ENCODE measurements at places on chromosomes 7 and 10. TPM values are rescaled to one million over a fixed set of nuclear protein-coding genes. Genes with fewer than 3 reads are reported as not detected.

DNA sequence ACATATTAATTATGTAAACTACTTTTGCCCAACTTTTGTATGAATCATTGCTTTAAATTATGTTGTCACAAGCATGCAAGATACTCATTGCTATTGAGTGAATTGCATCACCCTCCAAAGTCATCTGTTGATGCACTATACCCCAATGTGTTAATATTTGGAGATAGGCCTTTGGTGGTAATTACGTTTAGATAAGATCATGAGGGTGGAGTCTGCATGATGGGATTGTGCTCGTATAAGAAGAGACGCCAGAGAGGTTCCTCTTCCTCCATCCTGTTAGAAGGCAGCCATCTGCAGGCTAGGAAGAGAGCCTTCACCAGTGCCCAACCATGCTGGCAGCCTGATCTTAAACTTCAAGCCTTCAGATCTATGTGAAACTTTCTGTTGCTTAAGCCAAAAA lies 95.3 kb upstream of the MAGI2 start:
- H3K27me3 ChIP-seq, result no peaks in the 10 kb centered on the region
- no peak overlapping the region for H3K27ac ChIP-seq
- no peaks in the 10 kb centered on the region for H3K36me3 ChIP-seq
- DNase-seq, result no peak
- H3K4me3 ChIP-seq, result no peak overlapping the region

DNA sequence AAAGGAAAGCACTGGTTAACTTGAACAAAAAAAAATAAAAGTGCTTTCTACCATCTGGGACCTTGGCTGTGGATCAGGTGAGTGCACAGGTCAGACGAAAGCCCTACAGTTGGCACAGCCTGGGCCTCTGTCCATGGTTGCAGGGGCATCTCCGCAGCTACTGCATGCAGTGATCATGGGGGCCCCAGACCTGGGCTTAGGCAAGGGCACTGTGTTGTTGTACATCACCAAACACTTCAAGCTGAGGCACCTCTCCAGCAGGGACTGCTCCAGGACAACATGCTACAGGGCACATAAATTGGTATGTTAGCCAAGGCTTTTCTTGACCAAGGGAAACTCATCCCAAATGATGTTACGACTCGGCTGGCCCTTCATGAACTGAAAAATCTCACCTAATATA lies 23.5 kb downstream of the KLHL7 start:
- no peak for DNase-seq
- no peak overlapping the region for H3K4me3 ChIP-seq
- no peak overlapping the region for H3K27ac ChIP-seq
- no peaks in the 10 kb centered on the region for H3K4me1 ChIP-seq

DNA sequence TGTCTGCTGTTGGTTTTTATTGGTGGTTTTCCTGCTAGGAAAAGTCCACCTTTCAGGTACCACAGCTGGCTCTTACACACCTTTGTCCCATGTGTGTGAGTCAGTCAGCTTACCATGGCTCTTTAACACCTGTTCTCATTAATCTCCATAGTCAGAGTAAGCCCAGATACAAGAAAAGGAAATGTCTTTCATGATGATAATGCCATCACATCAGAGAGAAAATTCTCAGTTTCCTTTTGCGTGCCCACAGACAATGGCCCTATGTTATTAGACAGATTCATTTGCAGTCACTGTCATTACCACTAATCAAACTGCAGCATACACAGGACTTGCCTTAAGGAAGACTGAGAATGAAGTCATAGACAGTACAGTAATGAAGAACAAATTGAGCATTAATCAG lies 1583.6 kb upstream of the LRRTM3 start:
- DNase-seq, result no peak
- no peak overlapping the region for H3K4me3 ChIP-seq
- H3K36me3 ChIP-seq, result no peaks in the 10 kb centered on the region
- H3K27me3 ChIP-seq, result no peaks in the 10 kb centered on the region
- H3K4me1 ChIP-seq, result no peaks in the 10 kb centered on the region

DNA sequence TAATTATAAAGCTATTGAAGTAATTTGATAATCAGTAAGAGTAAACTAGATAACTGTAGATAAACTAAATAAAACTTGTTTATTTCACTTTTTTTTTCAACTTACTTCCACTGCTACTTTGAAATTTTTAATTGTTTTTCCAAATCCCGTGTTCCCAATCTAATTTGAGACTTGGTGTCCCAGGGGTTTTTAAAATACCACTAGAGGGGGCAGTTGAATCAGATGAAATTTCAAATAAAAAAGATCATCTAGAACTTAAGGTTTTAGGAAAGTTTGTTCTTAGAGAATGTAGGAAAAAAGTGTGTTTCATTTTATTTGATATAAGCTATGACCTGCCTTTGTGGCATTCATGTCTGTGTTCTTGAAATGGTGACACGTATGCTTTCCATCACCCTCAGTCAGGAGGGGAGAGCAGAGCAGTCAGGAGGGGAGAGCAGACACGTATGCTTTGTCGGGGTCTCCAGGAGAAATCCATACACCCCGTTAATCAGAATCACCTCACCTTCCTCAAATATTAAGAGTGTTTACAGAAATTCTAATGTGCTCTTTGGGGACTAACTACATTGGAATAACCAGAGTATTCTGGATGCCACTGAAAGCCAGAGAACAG lies 49.9 kb downstream of the C10orf67 start:
- no peaks in the 10 kb centered on the region for H3K27me3 ChIP-seq
- no peaks in the 10 kb centered on the region for H3K36me3 ChIP-seq
- H3K4me3 ChIP-seq, result no peak overlapping the region

DNA sequence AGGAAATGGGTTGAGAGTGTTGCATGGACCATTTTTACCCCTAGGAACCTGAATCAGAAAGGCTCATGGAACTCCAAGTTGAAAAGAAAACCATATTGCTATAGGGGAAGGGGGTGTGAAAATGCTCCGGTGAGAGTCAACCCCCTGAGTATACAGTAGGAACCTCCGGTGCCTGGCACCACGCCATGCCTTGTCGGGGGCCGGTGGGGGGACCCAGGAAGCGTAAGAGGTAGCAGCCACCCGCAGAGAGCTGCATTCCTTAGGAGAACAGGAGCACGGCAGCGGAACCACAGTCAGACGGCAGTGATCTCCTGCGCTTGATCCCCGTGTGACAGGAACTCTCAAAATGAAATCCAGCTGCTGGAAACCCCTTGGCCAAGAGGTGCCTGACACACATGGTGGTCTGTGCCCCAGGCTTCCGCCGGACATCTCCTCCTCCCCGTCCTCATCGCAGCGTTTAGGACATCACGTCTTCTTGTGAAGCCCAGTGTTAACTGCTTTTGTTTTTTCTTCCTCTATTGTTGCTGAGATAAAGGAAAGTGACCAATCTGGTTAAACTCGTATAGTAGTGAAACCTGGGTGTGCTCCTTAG lies 186.8 kb downstream of the CELF2 start:
- DNase-seq, result peak; percentile 85
- H3K27ac ChIP-seq, result peak overlapping the region; percentile 59
- no peaks in the 10 kb centered on the region for H3K36me3 ChIP-seq
- H3K4me1 ChIP-seq, result peaks cover 7% of the 10 kb centered on the region
- peak overlapping the region; percentile 31 for H3K4me3 ChIP-seq

The EN2 gene
- 0.29 TPM for total RNA-seq

GRCh38 chr7:107147464-107148393 lies 21.1 kb upstream of the HBP1 start:
- no peaks in the 10 kb centered on the region for H3K36me3 ChIP-seq
- DNase-seq, result peak; percentile 14
- no peaks in the 10 kb centered on the region for H3K4me1 ChIP-seq
- H3K27ac ChIP-seq, result no peak overlapping the region
- no peaks in the 10 kb centered on the region for H3K27me3 ChIP-seq
- H3K4me3 ChIP-seq, result no peak overlapping the region

DNA sequence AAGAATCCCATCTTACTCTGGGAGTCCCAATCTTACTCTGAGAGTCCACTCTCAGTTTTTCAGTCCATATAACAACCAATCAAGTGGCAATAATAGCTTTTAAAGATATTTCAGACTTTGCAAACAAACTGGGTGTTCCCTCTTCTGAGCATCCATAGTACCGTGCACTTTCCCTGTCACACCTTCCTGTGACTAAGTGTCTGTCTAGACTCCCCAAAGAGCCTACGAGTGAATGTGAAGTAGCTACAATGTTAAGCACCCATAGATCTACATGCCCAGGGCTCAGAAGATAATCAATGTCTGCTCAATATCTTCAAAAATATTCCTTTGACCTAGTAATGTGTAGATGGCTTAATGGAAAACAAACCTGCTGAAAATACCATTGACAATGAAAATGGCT lies 95.6 kb upstream of the ASAH2 start:
- H3K27ac ChIP-seq, result no peak overlapping the region
- no peaks in the 10 kb centered on the region for H3K4me1 ChIP-seq
- DNase-seq, result no peak
- H3K36me3 ChIP-seq, result no peaks in the 10 kb centered on the region
- H3K4me3 ChIP-seq, result no peak overlapping the region

The LAMB1 gene
- 108 TPM for total RNA-seq

DNA sequence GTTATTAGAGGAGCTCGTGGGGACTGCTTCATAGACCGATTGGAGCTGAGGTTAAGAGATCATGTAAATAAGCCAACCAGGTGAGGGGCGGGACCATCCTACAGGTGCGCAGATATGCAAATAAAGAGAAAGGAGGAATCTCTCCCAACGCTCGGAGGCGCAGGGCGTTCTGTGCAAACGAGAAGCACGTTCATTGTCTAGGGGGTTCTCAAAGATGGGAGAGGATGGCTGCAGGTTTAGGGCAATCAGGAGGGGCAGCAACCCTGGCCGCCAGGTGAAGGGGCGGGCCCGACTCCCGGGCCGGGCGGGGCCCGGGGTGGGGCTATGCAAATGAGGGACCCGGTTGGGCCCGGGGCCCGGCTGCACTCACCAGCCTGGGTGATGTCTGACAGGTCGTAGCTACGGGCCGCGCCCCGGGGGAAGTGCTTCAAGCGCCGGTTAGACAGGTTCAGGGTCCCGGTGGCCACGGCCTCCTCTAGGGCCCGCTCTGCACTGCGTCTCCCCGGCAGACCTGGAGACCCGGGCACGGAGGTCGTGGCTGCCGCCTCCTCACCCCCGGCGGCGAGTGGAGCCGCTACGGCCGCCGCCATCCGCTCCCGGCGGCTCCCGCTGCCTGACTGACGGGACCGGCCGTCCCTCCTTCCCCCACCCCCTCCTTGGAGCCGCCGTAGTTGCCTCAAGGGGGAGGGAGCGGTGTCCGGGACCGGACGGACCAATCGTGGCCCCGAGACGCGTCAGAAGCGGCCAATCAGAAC lies at the start of gene LRCH4:
Gene LRCH4, minus strand, starts transcription at position 619 of the 755 bp plus-strand sequence. Its CDS starts 29 bp downstream, at position 590.
- DNase-seq, result peak; percentile 77
- no peaks in the 10 kb centered on the region for H3K27me3 ChIP-seq
- H3K27ac ChIP-seq, result peak within 1 kb of the TSS; percentile 98
- H3K36me3 ChIP-seq, result peaks cover 14% of the 10 kb centered on the region

GRCh38 chr7:158282461-158283001 lies 305.1 kb downstream of the PTPRN2 start:
- no peaks in the 10 kb centered on the region for H3K27me3 ChIP-seq
- no peaks in the 10 kb centered on the region for H3K4me1 ChIP-seq
- H3K36me3 ChIP-seq, result no peaks in the 10 kb centered on the region
- DNase-seq, result no peak
- H3K4me3 ChIP-seq, result no peak overlapping the region
- H3K27ac ChIP-seq, result no peak overlapping the region

GRCh38 chr7:16460789-16461493 lies 4.6 kb downstream of the SOSTDC1 start:
- H3K27ac ChIP-seq, result no peak overlapping the region
- DNase-seq, result no peak
- H3K36me3 ChIP-seq, result no peaks in the 10 kb centered on the region
- H3K4me3 ChIP-seq, result no peak overlapping the region
- no peaks in the 10 kb centered on the region for H3K27me3 ChIP-seq

- H3K27me3 ChIP-seq, result no peaks in the 10 kb centered on the region
- H3K27ac ChIP-seq, result no peak overlapping the region
- H3K4me1 ChIP-seq, result no peaks in the 10 kb centered on the region
- H3K36me3 ChIP-seq, result no peaks in the 10 kb centered on the region
- no peak overlapping the region for H3K4me3 ChIP-seq
- DNase-seq, result peak; percentile 58
Observed at GRCh38 chr7:46939558-46939957, 642.4 kb downstream of the TNS3 start.

The CLDN15 gene
- total RNA-seq, result 5.1 TPM

The SH2D4B gene
- total RNA-seq, result 1.6 TPM

DNA sequence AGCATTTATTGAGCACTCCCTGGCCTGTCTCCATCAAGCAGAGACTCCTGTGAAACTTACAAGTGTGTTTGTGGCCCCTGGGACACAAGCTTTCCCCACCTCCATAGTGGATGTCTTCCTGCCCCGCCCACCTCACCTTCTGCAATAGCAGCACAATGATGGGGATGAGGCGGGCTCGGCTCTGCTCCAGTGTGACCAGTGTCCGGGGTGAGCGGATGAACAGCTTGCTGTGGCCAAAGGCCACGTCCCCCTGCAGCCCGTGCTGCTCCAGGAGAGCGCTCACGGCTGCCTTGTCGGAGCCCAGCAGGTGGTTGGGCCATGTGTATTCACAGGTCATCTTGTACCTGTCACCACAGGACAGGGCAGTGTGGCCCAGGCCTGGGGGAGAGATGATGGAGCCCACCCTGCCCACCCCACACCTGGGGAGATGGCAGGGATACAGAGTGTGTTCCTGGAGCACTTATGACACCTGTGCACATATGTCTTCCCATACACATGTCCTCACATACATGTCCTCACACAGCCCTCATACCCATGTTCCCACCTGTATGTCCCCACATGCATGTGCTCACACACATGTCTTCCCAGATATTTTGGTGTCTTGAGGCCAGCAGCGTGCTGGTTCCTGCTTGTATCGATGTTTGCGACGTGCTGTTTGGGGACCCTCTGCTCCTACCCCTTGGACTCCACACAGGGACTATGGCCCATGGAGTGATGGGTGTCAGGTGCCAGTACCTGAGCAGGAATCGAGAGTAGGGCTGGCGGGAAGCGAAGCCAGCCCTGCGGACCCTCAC lies 12.7 kb downstream of the MYO1G start:
- H3K36me3 ChIP-seq, result no peaks in the 10 kb centered on the region
- H3K27ac ChIP-seq, result no peak overlapping the region
- peaks cover 28% of the 10 kb centered on the region for H3K4me1 ChIP-seq
- no peak overlapping the region for H3K4me3 ChIP-seq
- no peaks in the 10 kb centered on the region for H3K27me3 ChIP-seq

DNA sequence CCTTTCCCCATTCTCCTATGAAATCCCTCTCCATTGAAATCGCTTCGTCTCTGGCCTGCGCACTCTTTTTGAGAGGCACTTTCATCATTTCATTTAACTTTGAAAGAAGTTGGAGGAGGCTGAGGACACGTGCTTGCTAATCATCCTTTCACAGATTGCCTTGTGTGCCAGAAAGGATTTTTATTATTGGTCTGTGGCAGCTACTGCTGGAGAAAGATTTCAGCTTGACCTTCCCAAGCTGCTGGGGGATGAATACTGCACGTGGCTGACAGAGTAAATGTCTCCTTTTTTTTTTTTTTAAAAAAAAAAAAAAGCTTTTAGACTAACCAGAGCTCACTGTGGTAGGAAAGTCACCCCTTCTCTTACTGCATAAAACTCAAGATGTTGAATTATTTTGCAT lies 44.2 kb upstream of the KCNIP2 start:
- no peaks in the 10 kb centered on the region for H3K27me3 ChIP-seq
- H3K4me3 ChIP-seq, result no peak overlapping the region
- no peak for DNase-seq
- no peak overlapping the region for H3K27ac ChIP-seq
- peaks cover 3% of the 10 kb centered on the region for H3K4me1 ChIP-seq

The PTPN12 gene
- total RNA-seq, result 58.5 TPM

The MEST gene
- total RNA-seq, result 23.8 TPM

The AKR1D1 gene
- not detected for total RNA-seq

The NAT16 gene
- 1.4 TPM for total RNA-seq
